ENCODE measurements at places on chromosomes 2 and 18. TPM values are rescaled to one million over a fixed set of nuclear protein-coding genes. Genes with fewer than 3 reads are reported as not detected.
A peak's percentile ranks its signal among the peaks of the same experiment; 100 is the strongest.

- H3K4me1 ChIP-seq: no peaks in the 10 kb centered on the region
- H3K36me3 ChIP-seq: no peaks in the 10 kb centered on the region
- H3K4me3 ChIP-seq: no peak overlapping the region
- no peaks in the 10 kb centered on the region for H3K27me3 ChIP-seq
Measured at GRCh38 chr18:56661360-56662062, 10.4 kb downstream of the WDR7 start.

REG3A gene
- not detected for polyA plus RNA-seq

DNA sequence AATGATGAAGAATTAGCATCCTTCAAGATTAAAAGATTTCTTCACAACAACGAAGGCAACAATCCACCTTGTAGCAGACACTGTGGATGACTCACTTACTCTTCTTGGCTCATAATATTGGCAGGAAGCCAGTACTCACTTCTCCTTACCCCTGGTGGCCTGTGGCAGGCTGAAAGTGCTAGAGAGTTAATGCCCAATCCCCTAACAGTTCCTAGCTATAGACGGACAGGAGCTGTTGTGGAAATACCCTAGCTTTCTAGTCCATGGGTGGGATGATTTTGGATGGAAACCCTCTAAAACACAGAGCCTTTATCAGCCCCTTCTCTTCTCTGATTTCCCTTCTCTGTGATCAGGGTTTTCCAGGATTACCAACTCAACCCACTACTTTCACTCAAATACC, 128.6 kb upstream of the NYAP2 start:
- H3K4me1 ChIP-seq: no peaks in the 10 kb centered on the region
- no peaks in the 10 kb centered on the region for H3K36me3 ChIP-seq
- H3K27me3 ChIP-seq: no peaks in the 10 kb centered on the region

IL1RN gene
- not detected for polyA plus RNA-seq

RAB11FIP5 gene
- 11.6 TPM for polyA plus RNA-seq

TFCP2L1 gene
- polyA plus RNA-seq: not detected

DNA sequence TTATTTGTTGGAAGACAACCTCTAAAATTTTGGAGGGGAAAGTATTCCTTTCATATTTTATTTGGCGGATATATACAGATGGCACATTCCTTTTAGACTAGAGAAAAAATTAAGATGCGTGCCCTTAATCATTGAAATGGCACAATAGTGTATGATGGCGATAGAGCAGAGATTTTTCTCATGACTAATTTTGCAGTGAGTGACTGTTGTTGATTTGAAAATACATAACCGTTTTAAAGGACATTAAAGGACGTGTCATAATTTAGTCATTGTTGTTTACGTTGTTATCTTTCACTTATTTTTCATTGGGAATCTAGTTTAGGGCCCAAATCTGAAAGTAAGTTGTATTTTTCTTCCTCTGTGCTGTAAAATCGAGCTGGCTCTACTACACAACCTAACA, 61.7 kb downstream of the CERS6 start:
- no peak for DNase-seq
- no peaks in the 10 kb centered on the region for H3K36me3 ChIP-seq
- no peaks in the 10 kb centered on the region for H3K27me3 ChIP-seq
- no peaks in the 10 kb centered on the region for H3K4me1 ChIP-seq
- no peak overlapping the region for H3K4me3 ChIP-seq
- no peak overlapping the region for H3K27ac ChIP-seq

DNA sequence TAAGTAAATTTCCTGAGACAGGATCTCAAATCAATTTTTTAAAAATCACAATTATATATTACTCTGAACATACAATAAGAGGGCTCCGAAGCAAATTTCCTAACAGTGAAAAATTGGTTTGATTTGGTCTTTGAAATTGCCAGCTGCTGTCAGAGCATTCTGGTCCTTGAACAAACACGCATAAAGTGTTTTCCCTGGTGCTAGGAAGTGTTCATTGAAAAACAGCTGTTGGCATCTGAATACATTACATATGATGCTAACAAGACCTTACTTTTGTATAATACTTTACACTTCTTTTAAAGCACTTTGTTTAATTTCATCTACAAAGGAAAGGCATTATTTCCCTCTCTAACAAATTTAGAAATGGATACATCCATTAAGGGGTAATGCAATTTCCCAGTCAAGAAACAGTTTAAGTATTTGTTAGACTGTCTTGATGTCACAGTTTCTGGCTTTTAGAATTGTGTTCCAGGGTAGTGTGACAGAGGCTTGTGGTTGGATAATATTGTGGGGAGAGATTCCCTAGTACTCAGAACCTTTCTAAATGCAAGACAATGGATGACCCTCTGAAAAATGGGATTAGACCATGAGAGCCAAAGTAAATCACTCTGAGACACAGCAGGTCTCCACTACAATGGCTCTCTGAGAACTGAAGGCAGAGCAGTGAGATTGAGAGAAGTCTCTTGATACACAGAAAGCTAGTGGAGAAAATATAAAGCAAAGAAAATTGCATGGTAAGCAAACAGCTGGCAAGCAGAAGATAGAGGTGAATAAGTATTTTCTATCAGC, 299.0 kb downstream of the TRIB2 start:
- H3K4me3 ChIP-seq: no peak overlapping the region
- H3K27ac ChIP-seq: no peak overlapping the region
- H3K27me3 ChIP-seq: peaks cover 7% of the 10 kb centered on the region
- no peak for DNase-seq
- H3K4me1 ChIP-seq: no peaks in the 10 kb centered on the region
- H3K36me3 ChIP-seq: no peaks in the 10 kb centered on the region

AMER3 gene
- polyA plus RNA-seq: not detected

- no peak overlapping the region for H3K4me3 ChIP-seq
- no peak overlapping the region for H3K27ac ChIP-seq
- H3K36me3 ChIP-seq: no peaks in the 10 kb centered on the region
- H3K27me3 ChIP-seq: peaks cover 9% of the 10 kb centered on the region
- no peak for DNase-seq
Measured at GRCh38 chr18:58865033-58865590, 435 bp downstream of the ZNF532 start.

DNA sequence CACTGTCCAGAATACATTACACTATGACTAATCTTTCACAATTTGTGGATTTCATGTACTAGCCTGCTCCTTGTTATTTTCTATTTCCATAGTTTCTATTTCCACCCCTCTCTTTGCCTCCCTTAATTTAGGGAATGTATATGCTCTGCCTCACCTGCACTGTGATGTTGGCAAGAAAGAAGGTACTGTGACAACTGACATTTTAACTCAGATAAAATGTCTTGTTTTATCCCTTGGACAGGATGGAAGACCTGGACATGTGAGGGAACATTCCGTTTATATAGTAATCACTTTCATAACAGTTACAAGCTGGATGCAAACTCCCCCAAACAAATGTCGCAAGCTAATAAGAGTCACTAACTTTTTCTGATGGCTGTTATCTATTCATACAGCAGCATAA, 21.5 kb upstream of the DSG3 start:
- no peak for DNase-seq
- H3K27ac ChIP-seq: no peak overlapping the region
- no peaks in the 10 kb centered on the region for H3K4me1 ChIP-seq
- no peaks in the 10 kb centered on the region for H3K27me3 ChIP-seq
- H3K4me3 ChIP-seq: no peak overlapping the region

SLC9A4 gene
- polyA plus RNA-seq: not detected

- H3K4me1 ChIP-seq: no peaks in the 10 kb centered on the region
- DNase-seq: no peak
- H3K4me3 ChIP-seq: no peak overlapping the region
- H3K27ac ChIP-seq: no peak overlapping the region
- no peaks in the 10 kb centered on the region for H3K36me3 ChIP-seq
- no peaks in the 10 kb centered on the region for H3K27me3 ChIP-seq
Measured at GRCh38 chr2:145593991-145594614, 1074.2 kb upstream of the ZEB2 start.

FKBP7 gene
- 2.1 TPM for polyA plus RNA-seq

CAVIN2 gene
- polyA plus RNA-seq: 0.06 TPM

DNA sequence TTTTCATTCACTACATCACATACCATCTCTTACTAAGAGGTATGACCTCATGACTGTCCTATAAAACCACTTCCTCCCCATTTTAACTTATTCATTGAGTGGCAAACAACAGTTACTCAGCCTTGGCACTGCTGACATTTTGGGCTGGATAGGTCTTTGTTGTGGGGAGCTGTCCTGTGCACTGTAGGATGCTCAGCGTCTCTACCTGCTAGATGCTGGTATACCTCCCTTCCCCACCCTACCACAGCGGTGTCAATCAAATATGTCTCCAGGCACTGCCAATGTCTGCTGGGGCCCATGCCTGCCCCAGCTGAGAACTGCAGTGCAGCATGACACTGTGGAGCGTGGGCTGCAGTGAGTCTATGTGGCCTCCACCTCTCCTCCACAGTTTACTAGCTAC, 76.3 kb upstream of the MGAT4A start:
- no peak overlapping the region for H3K27ac ChIP-seq
- peak; percentile 27 for DNase-seq
- no peak overlapping the region for H3K4me3 ChIP-seq
- peaks cover 11% of the 10 kb centered on the region for H3K4me1 ChIP-seq
- H3K36me3 ChIP-seq: no peaks in the 10 kb centered on the region

EVX2 gene
- polyA plus RNA-seq: not detected

RAMP1 gene
- 10.8 TPM for polyA plus RNA-seq

- no peaks in the 10 kb centered on the region for H3K27me3 ChIP-seq
- DNase-seq: no peak
- no peaks in the 10 kb centered on the region for H3K36me3 ChIP-seq
Measured at GRCh38 chr18:56235481-56236013, 402.8 kb downstream of the TXNL1 start.

- DNase-seq: no peak
- no peaks in the 10 kb centered on the region for H3K4me1 ChIP-seq
- H3K36me3 ChIP-seq: no peaks in the 10 kb centered on the region
- H3K27ac ChIP-seq: no peak overlapping the region
Measured at GRCh38 chr2:56192664-56193305, 9.0 kb downstream of the CCDC85A start.

MYOM1 gene
- 0.09 TPM for polyA plus RNA-seq

- no peak overlapping the region for H3K27ac ChIP-seq
- no peak overlapping the region for H3K4me3 ChIP-seq
- H3K27me3 ChIP-seq: no peaks in the 10 kb centered on the region
Measured at GRCh38 chr18:42401131-42401673, 446.2 kb downstream of the PIK3C3 start.

DNA sequence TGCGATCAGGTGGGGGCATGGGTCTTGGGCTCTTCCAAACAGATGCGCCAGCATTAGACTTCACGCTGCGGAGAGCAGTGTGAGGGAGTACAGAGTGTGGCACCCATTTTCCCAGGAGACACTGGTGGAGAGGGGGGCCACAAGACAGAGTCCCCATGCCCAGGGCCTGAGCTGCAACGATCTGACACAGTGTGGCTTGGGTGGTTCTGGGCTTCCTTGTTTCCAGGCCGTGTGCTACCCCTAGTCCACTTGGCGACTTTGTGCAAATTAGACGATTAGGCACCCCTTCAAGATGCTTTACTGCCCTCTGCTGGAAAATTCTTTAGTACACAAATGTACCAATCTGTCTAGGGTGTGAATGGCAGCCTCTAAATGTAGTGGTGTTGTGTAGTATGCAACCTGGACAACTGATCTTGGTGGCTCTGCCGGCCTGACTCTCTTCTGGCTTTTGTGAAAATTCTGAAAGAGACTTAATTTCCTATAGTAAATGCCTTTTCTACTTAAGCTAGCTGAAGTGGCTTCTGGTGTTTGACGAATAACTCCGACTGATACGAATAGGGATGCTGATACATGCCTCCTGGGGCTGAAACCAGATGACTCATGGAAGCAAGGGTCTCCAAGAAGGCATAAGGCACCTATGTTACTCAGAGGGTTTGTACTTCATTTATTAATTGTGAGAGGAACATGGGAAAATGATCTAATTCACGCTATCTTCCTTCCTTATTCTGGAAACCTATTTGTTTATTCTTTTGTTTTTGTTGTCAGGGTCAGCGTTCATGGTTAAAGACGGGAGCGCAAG, 92.3 kb upstream of the SMAD2 start:
- DNase-seq: peak; percentile 35
- no peak overlapping the region for H3K27ac ChIP-seq
- peaks cover 6% of the 10 kb centered on the region for H3K27me3 ChIP-seq

DNA sequence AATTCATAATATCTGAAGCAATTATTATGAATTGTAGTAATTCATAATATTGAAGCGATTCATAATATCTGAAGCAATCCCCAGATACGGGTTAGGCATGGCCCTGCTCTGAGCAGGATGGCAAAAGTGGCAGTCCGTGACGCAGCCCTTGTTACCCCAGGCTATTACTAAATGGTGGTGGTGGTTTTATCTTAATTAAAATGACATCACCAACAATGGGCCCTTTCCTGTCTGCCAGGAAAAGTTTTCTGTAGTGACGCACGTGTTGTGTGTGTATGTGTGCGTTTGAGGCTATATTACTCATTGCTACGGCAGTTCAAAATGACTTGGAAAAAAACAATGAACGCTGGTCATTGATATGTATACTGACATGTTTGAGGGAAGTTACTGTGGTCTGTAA, 10.6 kb upstream of the MOCOS start:
- no peak overlapping the region for H3K4me3 ChIP-seq
- H3K27me3 ChIP-seq: no peaks in the 10 kb centered on the region
- peaks cover 40% of the 10 kb centered on the region for H3K36me3 ChIP-seq
- no peaks in the 10 kb centered on the region for H3K4me1 ChIP-seq
- H3K27ac ChIP-seq: no peak overlapping the region

All from CD4-positive, alpha-beta memory T cell (primary cell).